CD4-positive, alpha-beta T cell treated with Interleukin-6 for 4 hours (primary cell): ENCODE measurements at places on chromosomes 4 and X.
A peak's percentile ranks its signal among the peaks of the same experiment; 100 is the strongest.

DNA sequence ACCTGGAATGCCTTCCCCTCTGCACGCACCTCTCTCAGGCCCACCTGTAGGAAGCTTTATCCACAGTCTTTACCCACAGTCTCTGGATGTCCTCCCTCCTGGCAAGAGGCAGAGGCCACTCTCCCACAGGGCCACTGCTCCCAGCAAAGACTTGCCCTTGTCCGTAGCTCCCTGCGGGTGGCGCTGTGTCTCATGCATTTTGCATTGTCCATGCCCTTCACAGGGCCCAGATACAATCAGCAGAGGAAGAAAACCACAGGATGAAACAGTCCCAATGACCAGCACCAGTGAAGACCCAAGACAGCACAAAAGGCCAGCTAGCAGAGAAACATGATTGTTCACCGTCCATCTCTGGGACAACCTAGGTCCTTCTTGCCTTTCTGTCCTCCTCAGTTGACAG lies 2.1 kb upstream of the NSG1 start:
- peak; percentile 26 for DNase-seq

DNA sequence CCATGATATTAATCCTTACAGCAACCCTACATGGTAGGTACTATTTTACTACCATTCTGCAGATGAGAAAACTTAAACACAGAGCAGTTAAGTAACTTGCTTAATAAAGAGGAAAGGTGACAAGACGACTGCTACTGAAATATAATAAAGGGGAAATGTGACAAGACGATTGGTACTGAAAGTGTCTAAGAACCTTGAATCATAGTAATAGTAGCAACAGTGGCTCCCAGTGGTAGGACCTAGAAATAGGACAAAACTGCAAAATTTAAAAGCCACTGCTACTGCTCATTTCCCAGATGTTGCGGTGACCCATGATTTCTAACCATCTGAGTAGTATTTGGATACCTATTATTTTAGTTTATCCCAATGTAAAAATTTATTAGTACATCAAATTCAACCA lies 89.5 kb downstream of the TASL start:
- DNase-seq = no peak

DNA sequence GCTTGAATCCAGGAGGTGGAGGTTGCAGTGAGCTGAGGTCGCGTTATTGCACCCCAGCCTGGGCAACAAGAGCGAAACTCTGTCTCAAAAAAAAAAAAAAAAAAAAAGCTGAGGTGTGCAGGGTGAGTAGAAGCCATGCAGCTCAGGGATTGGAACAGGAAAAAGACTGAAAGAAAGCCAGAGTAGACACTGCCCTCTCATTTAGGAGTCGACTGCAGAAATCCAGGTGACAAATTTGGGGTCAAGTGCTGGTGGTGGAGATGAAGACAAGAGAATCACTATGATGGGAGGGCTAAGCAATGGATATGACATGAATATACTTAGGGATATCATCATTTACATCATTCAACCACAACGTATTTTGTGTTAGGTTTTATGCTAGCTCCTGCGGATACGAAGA lies 1.9 kb downstream of the NEIL3 start:
- no peak for DNase-seq

- DNase-seq = no peak
Measured at GRCh38 chr4:38950159-38950558, 82.0 kb downstream of the TMEM156 start.

DNA sequence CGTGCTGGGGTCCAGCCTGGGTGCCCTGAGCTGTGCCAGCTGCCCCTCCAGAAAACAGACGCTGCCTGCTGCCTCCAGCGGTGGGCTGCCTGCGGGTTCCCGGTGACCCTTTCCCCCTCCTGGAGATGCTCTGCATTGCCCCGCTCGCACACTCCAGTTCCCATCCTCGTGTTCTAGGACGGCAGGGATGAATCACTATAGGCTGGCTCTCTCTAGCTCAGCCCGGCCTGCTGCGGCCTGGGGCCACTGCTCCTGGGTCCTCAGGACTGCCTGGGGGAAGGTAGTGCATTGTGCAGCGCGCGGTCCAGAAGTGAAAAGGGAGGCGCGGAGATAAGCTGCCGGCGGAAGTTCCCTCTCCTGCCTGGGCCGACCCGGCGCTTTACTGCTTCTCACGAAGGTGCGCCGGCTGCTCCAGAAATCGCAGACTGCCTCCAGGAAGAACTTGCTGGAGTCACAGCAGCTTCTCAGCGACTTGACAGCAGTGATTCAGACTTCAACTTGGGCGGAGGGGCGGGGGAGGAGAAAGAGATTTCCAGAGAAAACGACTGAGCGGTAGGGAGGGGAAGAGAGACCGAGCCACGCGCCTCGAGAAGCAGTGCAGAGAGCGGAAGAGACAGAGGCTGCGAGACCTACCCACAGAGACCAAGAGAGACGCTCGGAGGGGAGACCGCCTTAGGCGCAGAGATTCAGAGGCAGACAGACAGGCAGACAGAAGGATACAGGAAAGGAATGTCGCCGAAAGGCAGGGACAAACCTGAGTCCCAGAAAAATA lies 6.7 kb upstream of the MSX1 start:
- no peak for DNase-seq

GRCh38 chr4:7638984-7639789 lies 204.5 kb upstream of the PSAPL1 start:
- no peak for DNase-seq

DNA sequence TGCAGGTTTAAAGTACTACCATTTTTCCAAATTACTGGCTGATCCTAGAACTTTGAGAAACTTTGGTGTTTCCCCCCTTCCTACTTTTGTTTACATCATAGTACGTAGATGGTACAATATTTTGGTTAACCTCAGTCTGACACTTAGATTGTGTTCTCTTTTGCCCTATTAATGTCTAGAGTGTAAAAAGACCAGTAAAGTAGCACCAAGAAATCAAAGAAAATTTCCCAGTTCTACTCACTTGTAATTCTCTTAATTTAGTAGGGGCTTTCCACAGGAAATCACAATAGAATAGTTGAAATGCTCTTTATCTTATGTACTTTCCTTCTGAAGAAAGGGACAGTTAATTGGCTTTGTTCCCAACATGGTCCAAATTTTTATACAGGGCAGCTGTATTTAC lies 51.6 kb downstream of the NFKB1 start:
- DNase-seq = no peak

DNA sequence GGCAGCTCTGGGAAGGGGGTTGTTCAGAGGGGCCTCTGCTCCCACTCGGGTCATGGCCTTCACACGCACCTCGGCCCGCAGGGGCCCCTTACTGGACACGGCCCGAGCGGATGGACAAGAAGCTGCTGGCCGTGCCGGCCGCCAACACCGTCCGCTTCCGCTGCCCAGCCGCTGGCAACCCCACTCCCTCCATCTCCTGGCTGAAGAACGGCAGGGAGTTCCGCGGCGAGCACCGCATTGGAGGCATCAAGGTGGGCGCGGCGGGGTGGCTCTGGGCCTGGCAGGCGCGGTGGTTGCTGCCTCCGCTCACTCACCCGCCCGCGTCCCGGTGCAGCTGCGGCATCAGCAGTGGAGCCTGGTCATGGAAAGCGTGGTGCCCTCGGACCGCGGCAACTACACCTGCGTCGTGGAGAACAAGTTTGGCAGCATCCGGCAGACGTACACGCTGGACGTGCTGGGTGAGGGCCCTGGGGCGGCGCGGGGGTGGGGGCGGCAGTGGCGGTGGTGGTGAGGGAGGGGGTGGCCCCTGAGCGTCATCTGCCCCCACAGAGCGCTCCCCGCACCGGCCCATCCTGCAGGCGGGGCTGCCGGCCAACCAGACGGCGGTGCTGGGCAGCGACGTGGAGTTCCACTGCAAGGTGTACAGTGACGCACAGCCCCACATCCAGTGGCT lies 8.3 kb downstream of the FGFR3 start:
- no peak for DNase-seq

GRCh38 chrX:21678048-21678612 lies 20.0 kb upstream of the KLHL34 start:
- DNase-seq = no peak

DNA sequence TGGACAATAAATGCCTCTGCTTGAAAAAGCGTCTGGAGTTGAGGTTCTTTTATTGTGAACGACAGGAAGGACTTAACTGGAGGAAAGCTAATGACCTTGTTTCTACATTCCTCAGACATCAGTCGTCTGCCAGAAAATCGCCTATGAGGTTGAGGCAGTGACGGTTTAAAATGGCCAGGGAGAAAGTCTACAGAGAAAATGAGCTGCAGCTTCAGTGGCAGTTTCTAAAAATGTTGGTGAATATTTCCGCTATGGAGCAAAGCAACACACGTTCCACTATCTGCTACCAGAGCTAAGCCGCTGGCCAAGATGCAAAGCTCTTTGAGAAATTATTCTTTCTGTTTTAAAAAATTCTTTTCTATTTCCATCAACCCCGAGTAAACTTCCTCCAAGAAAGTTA lies 116.9 kb upstream of the GALNT7 start:
- DNase-seq = no peak

GRCh38 chrX:149837639-149838038 lies 43.3 kb upstream of the MAGEA8 start:
- DNase-seq = no peak

DNA sequence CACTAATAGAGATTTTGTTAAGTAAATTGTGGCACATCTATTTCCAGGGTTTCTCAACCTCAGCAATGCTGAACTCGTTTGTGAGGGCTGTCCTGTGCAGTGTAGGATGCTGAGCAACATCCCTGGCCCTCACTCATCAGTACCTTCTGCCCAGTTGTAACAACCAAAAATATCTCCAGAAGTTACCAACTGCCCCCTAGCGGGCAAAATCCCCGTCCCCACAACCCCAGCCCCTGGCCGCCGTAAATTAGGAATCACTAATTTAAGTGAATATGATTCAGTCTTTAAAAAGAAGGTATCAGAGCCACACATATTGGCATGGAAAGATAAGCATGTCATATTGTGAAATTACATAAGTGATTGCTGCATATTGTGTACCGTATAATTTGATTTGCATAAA lies 123.4 kb downstream of the ASB9 start:
- DNase-seq = peak; percentile 31

- no peak for DNase-seq
Measured at GRCh38 chr4:59057804-59058203, 1947.6 kb upstream of the IGFBP7 start.

DNA sequence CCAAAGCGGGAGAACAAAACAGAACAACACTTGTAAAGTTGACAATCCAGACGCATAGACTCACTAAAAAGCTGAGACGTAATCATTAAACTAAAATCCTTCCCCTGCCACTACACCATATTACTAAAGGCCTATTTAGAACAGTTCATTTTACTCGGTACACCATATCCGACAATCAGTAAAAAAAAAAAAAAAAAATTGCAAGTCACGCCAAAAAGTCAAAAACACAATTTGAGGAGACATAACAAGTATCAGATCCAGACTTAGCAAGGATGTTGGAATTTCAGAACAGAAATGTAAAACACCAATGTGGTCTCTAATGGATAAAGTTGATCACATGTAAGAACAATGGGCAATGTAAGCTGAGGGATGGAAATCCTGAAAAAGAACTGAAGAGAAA lies 1899.4 kb downstream of the STIM2 start:
- no peak for DNase-seq

- no peak for DNase-seq
Measured at GRCh38 chr4:150236626-150237025, 158.4 kb downstream of the DCLK2 start.

DNA sequence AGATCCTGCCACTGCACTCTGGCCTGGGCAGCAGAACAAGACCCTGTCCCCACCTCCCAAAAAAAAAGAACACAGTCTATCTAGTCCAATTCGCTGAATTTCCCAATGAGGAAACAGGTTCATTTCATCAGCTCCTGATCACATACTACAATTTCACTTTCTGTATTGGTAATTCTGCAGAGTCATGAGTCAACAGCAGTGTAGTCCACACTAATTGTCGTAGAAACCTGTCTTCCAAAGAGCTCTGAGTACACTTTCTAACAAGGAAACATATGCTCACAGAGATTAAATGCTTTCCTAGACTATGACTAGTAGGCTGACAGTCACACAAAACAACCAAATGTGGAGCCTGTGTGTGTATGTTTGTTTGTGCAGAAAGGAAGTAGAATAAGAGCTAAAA lies 91.9 kb downstream of the GPC4 start:
- DNase-seq = no peak

DNA sequence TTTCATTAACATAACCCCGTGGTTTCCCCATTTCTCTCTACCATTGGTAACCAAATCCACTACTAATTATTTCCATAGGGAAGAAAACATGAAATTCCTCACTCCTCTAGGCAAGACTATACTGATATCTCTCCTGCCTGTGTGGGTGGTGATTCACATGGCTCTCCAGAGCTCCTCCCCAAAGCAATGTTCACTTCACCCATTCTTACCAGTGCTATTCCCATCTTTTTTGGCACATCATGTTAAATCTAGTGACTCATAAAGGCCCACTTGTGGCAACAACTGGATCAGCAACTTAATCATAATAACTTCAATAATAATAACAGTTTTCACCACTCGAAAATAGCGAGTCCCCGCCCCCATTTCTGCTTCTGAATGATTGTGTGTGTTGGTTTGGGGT lies 6.1 kb upstream of the HCCS start:
- no peak for DNase-seq

GRCh38 chrX:7091923-7092322 lies 55.6 kb upstream of the STS start:
- no peak for DNase-seq

GRCh38 chr4:185656467-185656931 lies 121.2 kb upstream of the PDLIM3 start:
- no peak for DNase-seq

GRCh38 chr4:122229857-122230256 lies 77.7 kb downstream of the BLTP1 start:
- DNase-seq = no peak

DNA sequence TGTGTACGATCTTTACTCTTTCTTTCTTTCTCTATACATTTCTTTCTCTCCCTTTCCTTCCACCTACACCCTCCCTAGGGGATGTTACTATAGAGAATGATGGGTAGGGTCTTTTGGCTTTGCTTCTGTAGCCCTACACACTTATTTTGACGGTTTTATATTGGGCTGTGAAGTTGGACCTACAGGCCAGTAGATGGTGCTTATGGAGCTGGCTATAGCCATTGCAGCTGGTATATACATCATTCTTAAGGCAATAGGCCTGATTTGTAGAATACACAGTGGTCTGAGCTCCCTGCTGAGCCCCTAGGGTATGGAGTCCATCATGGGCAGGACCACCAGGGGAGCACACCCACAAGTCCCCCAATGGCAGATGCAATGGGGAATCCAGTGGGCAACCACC lies 1869.7 kb downstream of the STIM2 start:
- no peak for DNase-seq
